ENCODE measurements at places on chromosomes 7 and 10.

GRCh38 chr7:55280031-55280454 is 85.1 kb upstream of the LANCL2 start:
- peak; percentile 71 for DNase-seq

DNA sequence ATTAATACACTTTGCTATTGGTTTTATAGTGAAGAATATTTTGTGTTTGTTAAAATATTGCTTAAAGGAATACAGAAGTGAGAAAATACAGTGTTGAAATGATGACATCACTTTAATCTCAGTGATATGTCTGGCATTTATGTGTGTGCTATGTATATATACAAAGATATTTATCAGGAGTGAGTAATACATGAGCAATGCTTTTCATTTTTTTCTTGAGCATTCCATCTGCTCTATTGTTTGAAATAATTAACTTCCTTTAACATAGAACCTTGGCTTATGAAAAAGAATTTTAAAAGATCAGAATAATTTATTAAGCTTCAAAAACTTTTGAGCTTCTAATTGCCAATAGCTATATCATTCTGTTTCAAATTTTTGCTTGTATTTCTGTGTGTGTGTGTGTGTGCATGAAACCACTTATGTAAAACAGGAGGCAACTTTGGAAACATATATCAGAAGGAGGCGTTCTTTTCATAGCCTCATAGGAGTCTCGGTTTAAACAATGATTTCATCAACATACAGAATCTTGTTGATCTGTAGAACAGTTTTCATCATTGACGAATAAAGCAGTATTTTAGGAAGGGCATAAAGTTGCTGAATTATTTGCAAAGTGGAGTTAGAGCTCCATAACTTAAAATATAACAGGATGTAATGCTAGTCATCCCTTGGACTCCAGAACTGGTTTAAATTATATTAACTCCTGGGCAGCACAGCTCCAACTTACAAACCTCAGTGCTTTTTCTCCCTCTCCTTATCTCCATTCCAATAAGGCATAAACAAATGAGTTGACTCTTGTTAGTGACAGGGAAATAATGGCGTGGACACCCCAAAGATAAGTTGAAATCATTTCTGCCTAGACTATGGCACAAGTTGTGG is 228.4 kb upstream of the DGKB start:
- DNase-seq = no peak

- DNase-seq = peak; percentile 56
Measured at GRCh38 chr7:129824291-129825208, 128.2 kb downstream of the UBE2H start.

DNA sequence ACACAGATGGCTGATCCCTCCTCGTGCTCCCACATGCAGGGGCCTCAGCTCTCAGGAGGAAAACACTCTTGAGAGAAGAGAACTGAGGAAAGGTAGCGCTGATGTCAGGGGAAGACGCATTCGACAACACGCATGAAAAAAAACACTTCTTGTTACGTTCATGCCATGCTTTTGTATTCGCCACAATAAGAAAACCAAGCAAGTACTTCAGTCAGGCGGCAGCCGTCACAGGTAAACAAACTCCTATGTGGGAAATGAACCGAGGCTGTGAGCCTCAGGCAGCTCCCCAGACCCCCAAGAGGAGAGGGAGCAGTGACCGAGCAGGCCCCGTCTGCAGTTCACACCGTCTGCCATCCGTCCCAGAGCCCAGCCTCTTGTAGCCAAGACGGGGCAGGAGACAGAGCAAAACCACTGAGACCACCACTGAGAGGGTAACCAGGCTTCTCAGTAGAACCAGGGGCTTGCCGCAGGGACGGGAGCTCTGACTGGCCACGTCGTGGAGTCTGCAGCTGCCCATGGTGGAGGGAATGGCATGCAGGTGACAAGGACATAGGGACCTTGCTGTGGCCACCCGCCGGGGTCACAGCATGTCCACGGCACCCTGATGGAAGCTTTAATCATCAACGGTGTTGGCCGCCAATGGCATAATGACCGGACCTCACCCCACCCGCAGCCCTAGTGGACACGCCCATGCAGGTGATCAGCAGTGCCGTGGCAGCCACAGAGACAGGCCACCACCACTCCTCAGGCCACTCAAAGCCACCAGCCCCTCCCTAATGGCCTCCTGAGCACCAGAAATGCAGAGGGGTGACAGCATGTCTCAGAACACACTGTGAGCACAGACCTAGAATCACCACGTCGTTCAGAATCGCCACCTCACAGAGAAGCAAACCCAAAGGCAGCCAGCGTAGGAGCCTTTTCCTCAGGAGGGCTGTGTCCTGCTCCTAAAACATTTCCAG is 304.3 kb downstream of the PTPRN2 start:
- no peak for DNase-seq

- DNase-seq = no peak
Measured at GRCh38 chr7:27102581-27103442, at the start of gene HOXA2. HOXA2 (minus strand) TSS chr7:27102683; CDS start chr7:27102500, 183 bp downstream.

- no peak for DNase-seq
Measured at GRCh38 chr7:75639886-75640190, 98.9 kb downstream of the HIP1 start.

DNA sequence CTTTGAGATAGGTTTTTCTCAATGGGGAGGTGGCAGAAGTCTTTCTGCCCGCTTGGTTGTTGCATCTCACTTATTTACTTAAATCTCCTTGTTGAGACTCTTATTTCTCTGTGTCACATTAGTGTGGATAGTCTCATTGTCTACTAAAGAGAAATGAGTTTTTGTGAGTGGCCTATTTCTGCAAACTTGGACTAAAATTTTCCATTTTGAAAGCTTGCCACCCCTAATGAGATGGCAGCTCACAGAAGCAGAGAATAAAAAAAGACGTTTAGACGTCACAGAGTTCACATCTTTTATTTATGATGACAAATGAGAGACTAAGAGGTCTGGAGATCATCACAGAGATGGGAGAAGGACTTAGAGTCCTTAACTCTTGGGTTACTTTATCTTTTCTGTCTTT is 262.7 kb upstream of the PHYHIPL start:
- no peak for DNase-seq

DNA sequence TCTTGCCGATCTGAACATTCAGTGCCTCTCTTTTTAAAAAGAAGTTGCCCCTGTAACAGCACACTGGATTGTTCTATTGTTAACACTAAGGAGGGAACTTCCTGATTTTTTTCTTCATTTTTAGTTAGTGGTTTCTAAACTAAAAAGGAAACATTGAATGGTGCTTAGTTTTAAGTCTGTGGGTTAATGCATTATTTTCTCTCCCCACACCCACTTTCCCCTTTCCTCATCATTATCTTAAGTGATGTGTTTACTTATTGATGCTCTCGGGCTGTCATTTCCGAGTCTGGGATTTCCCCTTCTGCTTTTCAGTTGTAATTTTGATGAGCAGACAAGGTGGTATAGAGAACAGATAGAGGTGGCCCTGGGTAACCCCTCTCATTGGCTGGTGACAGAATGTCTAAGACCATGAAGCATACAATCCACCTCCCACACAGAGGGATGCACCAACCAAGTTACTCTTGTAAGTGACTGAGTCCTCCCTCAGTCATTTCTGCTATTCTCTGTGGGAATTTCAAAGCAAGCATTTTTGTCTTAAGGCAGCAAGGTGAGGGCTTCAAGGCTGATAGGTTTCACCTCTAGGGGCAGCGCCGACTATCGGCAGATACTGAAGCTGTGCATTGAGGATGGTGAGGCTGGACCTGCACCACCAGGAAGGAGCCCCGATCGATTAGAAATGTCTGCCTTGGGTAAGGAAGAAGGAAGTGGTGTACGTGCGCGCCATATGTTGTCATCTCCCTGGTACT is 49.5 kb downstream of the CHN2 start:
- peak; percentile 89 for DNase-seq

- no peak for DNase-seq
Measured at GRCh38 chr10:34615770-34616169, 199.3 kb downstream of the PARD3 start.

DNA sequence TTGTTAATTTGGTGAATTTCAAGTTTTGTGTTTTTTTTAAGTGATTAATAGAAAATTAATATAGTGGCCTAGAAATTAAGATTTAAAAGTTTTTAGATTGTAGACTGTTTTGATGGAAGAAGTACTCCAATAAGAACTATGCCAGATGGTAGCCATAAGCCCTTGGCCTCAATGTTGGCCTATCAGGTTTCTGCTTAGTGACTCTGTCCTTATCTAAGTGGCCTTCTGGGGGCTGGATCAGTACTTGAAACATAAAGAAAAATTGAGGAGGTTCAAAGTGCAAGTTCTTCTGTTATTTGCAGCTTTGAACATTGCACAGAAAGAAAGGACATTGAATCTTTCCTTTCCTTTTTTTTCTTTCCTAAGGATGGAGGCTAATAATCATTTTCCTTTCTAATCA is 9.9 kb downstream of the CCDC126 start:
- no peak for DNase-seq

GRCh38 chr10:132395704-132396493 is 1.1 kb upstream of the PWWP2B start:
- peak; percentile 50 for DNase-seq

- no peak for DNase-seq
Measured at GRCh38 chr7:84700563-84701370, 486.1 kb downstream of the SEMA3D start.

DNA sequence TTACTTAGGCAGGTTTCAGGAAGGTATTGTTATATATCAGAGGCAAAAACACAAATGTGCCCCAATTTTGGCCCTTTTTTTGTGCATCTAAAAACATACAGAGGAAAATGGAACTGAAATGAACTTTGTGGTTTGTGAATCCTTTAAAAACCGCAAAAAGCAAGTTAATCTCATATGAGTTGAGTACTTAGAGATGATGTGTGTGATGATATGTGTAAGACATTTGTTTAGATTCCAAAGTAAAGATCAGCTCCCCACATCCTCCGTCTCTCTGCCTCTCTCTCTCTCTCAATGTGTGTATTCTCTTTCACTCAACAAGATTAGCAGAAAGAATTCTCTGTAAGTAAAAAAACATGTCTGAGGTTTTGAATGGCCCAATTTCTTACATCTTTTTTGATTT is 201.9 kb downstream of the MALRD1 start:
- DNase-seq = no peak

DNA sequence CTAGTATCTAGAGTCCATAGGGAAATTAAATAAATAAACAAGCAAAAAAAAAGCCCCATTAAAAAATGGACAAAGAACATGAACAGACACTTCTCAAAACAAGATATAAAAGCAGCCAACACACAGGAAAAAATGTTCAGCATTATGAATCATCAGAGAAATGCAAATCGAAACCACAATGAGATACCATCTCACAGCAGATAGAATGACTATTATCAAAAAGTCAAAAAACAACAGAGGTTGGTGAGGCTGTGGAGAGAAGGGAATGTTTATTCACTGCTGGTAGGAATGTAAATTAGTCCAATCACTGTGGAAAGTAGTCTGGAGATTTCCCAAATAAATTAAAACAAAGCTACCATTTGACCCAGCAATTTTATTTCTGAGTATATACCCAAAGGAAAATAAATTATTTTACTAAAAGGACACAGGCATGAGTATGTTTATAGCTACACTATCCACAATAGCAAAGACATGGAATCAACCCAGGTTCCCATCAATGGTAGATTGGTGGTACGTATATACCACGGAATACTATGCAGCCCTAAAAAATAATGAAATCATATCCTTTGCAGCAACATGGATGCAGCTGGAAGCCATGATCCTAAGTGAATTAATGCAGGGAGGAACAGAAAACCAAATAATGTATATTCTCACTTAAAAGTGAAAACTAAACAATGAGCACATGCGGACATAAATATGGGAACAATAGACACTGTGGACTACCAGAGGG is 366.5 kb upstream of the SEMA3C start:
- no peak for DNase-seq

DNA sequence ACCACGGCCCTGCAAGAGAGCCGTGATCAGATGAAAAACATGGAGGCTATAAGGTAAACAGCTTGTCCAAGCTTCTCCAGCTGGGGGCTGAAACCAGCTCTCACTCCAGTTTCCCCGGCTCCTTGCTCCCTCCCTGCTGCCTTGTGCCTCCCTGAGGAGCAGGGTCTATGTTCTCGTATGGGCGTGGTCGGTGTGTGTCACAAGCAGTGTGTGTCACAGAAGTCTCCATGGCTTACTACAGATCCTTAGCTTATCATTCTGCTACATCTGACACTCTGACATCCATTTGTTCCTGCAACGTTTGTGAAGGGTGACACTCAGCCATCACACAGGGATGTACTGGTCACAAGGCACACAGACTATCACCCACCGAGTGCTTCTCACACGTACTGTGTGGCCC is 54.6 kb downstream of the CSGALNACT2 start:
- DNase-seq = no peak

DNA sequence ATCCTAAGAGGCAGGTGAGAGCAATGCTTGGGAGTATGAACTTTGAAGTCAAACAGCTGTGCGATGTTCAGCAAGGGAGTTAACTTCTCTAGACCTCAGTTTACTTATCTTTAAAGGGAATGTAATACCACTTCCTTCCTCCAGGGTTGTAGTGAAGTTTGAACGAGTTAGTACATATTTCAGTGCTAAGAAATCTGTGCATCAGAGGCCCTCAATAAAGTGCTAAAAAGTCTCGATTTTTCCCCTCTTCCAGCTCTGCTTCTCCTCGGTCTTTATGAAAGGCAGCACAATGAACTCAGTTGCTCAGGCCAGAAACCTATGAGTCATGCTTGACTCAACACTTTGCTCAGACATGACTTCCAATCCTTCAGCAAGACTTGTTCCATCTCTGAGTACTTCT is 418.9 kb downstream of the MDFIC start:
- DNase-seq = no peak

GRCh38 chr10:79494871-79495705 is 17.2 kb upstream of the EIF5AL1 start:
- no peak for DNase-seq

DNA sequence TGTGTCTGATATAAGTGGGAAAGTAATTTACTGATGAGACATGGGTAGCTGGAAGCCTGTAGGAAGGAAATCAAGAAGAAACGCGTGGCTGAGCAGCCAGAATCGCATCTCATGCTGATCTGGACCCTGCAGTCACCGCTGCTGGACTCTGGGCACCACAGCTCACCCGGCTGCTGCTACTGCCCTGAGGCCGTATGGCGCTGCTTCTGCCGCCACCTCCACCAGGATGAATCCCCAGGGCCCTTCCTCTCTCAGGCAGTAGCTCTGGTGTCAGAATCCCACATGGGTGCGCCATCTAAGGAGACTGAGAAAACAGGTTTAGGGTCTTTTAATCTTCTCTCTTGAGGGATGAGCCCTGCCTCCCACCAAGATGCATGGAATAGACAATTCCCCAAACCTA is 70.3 kb upstream of the AGK start:
- no peak for DNase-seq

GRCh38 chr10:103110407-103110806 is 82.7 kb downstream of the NT5C2 start:
- DNase-seq = no peak

GRCh38 chr10:51879238-51879637 is 179.8 kb upstream of the CSTF2T start:
- DNase-seq = peak; percentile 12

DNA sequence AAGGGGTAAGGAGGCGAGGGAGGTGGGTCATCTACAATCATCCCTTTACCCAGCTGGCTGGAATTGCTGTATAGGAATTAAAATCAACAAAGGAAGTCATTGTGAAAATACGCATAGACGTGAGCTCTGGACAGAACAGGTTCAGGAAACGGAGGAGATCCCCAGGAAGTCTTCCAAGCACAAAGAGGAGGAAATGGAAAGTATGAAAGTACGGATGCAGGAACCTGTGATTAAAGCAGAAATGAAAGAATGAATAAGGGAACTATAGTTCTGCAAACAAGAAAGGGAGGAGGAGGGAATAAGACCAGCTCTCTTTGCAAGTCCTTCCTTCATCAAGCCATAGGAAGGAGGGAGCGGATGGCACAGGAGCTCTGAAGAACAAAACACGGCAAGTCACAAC is 61.8 kb downstream of the PYROXD2 start:
- DNase-seq = no peak

GRCh38 chr7:36391436-36392198 is 2.0 kb downstream of the ANLN start:
- peak; percentile 22 for DNase-seq

All from activated CD8-positive, alpha-beta T cell treated with anti-CD3 and anti-CD28 coated beads for 36 hours (primary cell).